Stimulated activated CD8-positive, alpha-beta memory T cell treated with anti-CD3 and anti-CD28 coated beads, Interleukin-2, amount 100 ng/mL, for 1 hour (primary cell): ENCODE measurements at places on chromosomes 3 and 15.

GRCh38 chr3:9784965-9785364 is 7.3 kb downstream of the TADA3 start:
- DNase-seq, result no peak

GRCh38 chr3:54653456-54654195 is 274.2 kb downstream of the LRTM1 start:
- no peak for DNase-seq

GRCh38 chr15:60374628-60375081 is 23.1 kb downstream of the ANXA2 start:
- DNase-seq, result no peak

- DNase-seq, result no peak
Observed at GRCh38 chr3:140151321-140151720, 216.3 kb downstream of the CLSTN2 start.

DNA sequence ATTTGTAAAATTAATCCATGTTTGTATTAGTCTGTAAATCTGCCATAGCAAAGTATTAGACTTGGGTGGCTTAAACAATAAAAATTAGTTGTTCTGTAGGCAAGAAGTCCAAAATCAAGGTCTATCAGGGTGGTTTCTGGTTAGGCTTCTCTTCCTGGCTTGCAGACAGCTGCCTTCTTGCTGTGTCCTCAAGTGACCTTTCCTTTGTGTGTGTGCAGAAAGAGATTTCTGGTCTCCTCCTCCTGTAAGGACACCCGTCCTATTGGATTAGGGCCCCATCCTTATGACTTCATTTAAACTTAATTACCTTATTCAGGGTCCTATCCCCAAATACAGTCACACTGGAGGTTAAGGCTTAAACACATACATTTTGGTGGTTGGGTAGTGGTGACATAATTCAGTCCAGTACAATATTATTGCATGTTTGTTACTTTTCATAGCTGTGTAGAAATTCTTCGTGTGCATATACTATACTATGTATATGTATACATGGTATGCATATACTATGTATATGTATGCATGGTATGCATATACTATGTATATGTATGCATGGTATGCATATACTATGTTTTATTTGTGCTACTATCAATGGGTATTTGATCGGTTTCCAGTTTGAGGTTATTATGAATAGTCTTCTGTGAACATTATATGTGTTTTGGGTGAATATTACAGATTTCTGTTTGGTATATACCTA is 57.9 kb upstream of the RNU6-1 start:
- no peak for DNase-seq
